ENCODE measurements at places on chromosomes 6 and 20.

DNA sequence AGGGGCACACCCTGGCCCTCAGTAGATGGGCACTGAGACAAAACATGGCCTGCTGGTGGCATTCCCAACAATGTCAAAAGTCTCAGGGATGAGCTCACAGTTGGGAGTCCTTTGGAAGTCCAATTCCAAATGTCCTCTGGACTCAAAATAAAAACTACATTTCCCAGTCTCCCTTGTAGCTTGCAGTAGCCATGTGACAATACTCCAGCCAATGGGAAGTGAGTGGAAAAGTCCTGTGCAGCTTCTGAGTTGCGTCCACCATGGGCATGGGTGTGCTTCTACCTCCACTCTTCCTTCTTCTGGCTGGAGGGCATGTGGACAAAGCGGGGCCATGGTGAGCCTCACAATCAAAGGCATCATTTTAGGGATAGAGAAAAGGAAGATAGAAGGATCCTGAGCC lies 5.8 kb upstream of the ADAM33 start:
- DNase-seq: no peak

GRCh38 chr20:37757550-37757949 lies 63.7 kb downstream of the CTNNBL1 start:
- DNase-seq: no peak

DNA sequence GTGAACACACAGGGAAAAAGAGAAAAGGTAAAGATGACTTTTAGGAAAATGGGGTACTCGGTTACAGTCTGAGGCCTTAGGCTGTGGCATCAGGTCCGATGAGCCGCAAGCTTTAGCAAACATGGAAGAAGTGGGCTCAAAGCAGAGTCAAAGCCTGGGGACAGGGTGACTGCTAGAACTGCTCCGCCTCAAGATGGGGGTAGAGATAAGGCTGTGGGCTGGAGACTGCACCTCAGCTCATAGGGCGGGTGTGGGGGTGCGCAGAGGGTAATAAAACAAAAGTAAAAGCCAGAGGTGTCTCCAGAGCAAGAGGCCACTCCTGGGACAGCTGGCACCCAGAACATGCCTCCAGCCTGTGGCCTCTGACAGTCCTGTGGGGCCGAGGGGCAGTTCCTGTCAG lies 21.3 kb upstream of the SYNDIG1 start:
- DNase-seq: no peak

- DNase-seq: no peak
These were observed 138.0 kb downstream of the SOX4 start for GRCh38 chr6:21731411-21732031.

GRCh38 chr6:73867411-73867810 lies 171.4 kb downstream of the CD109 start:
- no peak for DNase-seq

- DNase-seq: peak; percentile 63
These were observed 1.3 kb downstream of the VEGFA start for GRCh38 chr6:43771210-43771857.

- DNase-seq: no peak
These were observed 104.9 kb upstream of the CEP162 start for GRCh38 chr6:84332139-84333034.
